GM23248 (cell line): ENCODE measurements at places on chromosomes 11 and 22.

DNA sequence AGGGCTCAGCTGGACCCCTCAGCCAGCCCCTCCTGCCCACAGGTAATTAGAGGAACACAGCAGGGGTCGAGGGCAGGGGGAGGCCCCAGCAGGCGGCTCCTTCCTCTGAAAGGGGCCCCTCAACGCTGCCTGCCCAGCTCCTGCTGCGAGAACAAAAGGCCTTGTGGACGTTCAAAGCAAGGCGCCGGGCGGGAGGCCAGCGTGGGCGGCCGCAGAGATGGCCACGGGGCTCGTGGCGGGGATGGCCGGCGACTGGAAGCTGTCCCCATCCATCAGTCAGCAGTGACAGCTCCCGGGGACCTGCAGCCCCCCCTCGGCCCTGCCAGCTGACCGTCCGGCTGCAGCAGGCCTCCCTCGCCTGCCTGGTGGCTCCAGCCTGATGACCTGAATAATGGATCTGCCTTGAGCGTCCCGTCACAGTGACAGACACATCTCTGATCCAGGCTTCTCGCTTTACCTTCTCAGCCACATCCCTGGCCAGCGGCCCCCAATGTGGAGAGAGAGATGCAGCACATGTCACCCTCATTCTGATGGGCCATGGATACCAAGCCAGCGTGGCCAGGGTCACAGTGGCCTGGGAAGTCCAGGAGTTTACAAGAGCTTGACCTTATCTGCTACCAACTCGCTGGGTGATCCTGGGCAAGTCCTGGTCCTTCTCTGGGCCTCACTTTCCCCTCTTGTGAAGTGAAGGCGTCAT is 159.3 kb downstream of the MN1 start:
- DNase-seq = no peak

DNA sequence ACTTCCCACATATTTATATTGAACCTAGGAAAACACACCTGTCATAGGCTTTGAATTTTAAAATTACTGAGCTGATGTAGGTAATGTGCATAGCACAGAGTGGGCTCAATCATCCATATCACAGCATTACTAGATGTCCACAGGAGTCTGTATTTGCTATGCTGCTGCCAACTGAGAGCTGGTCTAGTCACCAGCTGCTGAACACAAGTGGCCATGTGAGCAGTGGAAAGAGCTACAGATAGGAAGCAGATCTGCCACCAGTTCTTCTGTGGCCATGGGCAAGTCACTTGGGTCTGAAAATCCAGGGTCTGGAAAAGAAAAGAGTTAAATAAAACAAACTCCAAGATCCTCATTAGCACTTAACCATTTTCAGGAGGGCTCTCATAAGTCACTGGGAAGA is 91.8 kb downstream of the APIP start:
- no peak for DNase-seq

DNA sequence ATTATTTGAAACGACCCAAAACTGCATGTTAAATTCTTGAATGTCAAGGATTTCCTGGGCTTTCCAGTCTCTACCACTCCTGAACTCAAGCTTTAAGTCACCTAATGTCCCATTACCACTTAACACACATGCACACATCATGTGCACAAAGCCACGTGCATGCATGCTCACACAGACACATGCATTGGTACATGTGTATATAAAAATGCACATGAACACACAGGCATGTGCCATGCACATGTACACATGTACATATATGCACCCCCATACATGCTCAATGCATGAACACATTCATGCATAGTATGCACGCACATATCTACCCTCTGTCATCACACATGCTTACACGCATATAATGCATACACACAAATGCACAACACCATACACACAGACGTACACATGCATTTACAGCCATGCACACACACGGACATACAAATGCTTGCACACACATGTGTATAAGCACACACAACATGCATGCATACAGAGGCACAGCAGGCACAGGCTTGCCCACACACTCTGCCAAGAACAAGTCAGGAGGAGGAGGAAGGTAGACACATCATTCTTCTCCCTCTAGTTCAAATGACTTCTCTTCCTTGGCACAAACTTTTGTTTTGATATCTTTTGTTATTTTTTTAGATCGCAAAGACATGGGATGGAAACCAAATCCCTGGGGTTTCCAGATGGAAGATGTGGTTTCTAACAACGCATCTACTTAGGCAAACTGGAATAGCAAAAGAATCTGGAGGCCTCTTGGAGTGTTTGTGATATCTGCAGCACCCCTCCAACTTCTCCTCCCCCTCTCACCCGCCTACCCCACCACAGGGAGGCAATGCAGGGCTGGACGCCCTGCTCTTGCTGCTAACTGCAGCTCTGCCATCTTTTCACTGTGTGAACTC is 24.6 kb downstream of the RASD2 start:
- DNase-seq = peak; percentile 64

GRCh38 chr11:12052676-12053605 is 44.5 kb upstream of the DKK3 start:
- DNase-seq = no peak

DNA sequence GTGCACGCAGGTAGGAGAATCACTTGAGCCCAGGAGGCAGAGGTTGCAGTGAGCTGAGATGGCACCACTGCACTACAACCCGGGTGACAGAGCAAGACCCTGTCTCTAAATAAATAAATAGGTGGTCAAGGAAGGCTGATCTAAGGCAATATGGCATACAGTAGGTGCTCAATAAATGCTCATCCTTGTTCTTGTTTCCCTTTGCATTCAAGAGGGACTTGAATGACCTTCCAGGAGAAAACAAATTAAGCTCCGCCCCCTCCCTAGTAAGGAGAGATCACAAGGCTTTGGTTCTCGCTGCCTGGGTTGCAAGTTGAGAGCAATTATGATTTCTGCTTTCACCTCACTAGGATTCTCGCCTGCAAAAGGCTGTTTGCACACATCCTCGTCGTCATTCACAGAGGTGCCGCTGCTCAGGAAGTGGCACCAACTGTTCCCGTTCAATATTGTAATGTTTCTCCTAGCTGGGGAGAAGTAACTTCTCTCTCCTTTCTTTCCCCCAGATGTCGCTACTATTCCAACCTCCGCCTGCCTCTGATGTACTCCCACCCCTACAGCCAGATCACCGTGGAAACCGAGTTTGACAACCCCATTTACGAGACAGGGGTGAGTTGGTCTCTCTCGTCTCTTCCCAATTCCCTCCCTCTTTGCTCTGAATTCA is 51.8 kb upstream of the ASPHD2 start:
- no peak for DNase-seq

GRCh38 chr22:47119181-47119580 is 356.7 kb downstream of the TBC1D22A start:
- DNase-seq = no peak

DNA sequence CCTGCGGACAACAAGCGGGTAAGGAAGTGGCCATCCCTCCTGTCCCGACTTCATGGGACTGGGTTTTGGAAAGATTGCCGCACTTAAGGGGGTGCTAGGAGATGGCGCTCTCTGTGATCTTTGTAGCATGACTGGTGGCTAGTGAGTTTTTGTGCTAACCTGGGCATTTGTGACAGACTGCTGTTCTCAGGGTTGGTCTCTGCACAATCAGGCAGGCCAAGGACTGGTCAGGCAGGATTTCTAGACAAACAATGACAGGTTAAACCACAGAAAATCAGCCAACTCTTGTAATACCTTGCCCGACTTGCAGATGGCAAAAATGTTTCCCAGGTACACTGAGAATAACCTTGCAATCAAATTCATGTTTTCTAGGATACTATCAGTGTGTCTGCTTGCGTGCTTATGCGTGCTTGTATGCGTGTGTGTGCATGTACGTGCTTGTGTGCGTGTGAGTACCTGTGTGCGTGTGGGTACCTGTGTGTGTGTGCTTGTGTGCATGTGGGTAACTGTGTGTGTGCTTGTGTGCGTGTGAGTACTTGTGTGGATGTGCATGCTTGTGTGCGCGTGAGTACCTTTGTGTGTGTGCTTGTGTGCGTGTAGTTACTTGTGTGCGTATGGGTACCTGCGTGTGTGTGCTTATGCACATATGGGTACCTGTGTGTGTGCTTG is 25.6 kb upstream of the SORL1-AS1 start:
- no peak for DNase-seq

GRCh38 chr11:23423104-23423503 is 562.8 kb upstream of the CCDC179 start:
- DNase-seq = no peak

- peak; percentile 64 for DNase-seq
Measured at GRCh38 chr11:128346804-128347203, 240.6 kb downstream of the ETS1 start.

- DNase-seq = no peak
Measured at GRCh38 chr11:115718106-115718505, 213.9 kb upstream of the CADM1 start.

DNA sequence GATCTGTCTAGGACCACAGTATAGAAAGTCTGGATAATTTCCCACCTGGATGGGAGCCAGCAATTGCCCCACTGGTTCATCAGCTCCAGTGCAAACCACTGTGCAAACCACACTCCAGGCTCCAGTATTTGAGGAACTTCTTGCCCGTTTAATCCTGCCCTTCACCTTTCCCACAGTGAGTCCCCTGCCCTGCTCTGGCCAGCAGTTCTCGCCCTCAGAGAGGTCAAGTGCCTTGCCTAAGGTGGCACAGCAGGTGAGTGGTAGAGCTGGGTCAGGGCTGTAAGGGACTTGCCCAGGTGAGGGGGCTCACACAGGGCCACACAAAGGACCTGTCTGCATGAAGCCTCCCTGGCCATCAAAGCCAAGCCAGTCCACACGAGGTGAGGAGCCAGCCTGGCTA is 24.1 kb downstream of the MS4A10 start:
- DNase-seq = no peak
